ENCODE measurements at places on chromosomes 1 and 21.
A peak's percentile ranks its signal among the peaks of the same experiment; 100 is the strongest.

GRCh38 chr21:28669321-28669720 lies 323.4 kb downstream of the LTN1 start:
- no peak for DNase-seq

DNA sequence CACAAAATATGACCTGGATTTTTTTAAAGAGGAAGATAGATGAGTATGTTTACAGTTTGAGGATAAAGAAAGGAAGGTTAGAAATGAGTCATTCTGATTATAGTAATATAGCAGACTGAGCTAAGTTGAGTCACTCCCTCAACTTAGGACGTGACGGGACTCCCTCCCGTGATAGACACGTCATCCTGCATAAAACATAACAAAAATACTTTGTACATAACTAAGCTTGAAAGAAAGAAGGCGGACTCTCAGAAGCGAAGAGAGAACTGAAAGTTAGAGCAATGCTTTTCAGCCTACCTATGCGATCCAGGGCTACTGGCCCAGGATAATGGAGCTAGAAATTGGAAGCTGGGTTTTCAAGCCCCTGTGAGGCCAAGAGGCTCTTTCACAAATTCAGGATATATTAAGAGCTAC lies 53.0 kb upstream of the DESI2 start:
- peak; percentile 4 for DNase-seq

DNA sequence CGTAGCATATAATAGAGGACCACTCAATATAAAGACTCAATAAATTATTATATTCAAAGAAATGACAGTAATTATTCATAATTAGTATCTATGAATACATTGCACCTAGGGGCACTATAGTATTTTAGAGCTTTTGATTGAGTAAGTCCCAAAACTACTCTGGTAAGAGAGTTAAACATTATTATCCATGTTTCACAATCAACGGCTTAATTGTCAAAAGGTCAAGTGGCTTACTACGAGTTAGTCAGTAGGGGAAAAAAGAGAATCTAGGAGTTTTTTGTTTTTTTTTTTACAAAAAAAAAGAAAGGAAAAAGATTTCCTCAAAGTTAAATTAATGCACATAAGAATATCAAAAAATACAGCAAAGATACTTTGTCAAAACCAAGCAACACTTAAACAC lies 20.4 kb upstream of the LAMC1 start:
- DNase-seq = no peak

DNA sequence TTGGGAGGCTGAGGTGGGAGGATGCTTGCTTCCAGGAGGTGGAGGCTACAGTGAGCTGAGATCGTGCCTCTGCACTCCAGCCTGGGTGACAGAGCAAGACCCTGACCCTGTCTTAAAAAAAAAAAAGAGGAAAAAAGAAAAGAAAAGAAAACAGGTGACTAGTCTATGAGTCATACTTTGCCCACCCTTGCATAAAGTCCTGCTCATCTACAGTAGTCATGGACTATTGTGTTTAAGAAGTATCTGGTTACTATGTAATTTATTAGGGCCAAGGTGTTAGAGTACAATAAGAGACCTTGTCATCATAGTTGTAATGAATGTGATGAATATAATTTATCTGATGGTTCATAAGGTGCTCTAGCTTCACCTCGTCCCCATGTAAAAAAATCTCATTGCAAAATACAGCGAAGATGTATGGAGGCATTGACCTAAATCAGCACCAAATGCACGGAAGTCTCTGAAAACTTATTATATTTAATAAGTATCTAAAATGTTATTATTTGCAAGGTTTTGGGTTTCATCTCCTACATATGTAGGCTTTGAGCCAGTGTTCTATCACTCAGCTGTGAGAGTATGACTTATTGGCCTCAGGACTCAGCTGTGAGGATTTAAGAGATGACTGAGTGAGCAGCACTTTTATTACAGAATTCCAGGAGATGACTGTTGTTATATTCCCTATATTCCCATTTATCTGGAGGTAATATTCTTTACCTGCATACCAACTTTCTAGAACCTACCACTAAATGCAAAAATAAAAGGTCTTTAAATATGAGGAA lies 19.9 kb upstream of the KCNJ6 start:
- no peak for DNase-seq

DNA sequence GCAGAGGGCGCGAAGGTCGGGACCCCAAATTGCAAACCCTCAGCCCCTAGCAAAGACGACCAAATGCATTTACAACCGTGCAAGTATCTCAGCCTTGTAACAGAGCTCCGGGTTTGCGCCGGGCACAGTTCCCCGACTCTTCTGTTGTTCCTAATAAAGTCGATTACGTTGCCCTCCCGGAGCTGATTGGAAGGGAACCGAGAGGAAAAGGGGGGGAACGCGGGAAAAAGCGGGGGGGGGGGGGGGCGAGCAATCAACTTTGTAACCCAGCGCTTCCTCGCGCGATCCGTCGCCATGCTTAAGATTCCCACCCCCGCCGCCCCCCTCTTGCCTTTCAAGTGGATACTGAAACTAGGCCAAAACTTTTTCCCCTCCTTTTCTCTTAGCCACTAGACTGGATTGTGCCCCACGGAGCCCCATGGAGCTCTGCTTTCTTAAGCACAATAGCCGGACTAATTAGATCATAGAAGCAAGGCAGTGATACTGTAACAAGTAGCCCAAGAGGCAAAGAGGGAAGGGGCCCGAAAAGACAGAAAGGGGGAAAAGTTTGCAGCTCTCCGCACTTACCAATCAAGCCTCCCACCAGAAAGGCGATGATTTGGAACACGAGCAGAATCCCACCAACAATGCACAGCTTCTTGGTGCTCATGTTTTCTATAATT lies 565 bp downstream of the WLS start:
- DNase-seq = no peak

DNA sequence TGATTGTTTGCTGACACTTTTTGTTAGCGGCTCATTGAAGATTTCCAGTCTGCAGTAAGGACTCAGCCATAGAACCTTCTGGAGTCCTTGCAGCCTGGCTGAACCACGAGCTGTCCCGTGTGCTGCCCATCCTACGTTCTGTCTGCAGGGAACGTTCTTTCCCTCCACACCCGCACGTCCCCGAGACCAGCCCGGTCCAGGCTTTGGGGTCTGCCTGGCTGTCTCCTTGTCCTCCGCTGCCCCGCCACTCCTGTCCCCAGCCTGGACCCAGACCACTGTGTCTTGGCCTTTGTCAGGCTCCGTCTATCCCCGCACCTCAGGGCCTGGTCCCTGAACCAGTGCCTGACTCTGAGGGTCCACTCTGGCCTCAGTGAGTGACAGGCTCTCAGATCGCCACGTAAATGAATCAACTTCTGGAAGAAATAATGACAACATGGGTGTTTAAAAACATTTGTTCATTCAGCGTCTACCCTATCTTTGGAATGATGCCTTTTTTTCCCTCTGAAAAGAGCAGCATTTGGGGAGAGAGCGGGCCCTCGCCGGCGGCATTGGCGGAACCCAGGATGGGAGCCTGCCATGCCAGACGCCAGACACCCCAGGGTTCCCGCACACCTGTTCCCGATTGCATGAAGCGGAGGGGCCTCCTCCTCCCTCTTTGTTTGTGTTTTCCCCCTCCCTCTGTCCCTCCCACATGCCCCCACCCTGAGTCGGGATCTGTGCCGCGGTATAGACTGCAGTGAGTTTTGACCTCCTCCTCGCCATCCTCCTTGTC lies 43.9 kb upstream of the C1orf174 start:
- DNase-seq = no peak

DNA sequence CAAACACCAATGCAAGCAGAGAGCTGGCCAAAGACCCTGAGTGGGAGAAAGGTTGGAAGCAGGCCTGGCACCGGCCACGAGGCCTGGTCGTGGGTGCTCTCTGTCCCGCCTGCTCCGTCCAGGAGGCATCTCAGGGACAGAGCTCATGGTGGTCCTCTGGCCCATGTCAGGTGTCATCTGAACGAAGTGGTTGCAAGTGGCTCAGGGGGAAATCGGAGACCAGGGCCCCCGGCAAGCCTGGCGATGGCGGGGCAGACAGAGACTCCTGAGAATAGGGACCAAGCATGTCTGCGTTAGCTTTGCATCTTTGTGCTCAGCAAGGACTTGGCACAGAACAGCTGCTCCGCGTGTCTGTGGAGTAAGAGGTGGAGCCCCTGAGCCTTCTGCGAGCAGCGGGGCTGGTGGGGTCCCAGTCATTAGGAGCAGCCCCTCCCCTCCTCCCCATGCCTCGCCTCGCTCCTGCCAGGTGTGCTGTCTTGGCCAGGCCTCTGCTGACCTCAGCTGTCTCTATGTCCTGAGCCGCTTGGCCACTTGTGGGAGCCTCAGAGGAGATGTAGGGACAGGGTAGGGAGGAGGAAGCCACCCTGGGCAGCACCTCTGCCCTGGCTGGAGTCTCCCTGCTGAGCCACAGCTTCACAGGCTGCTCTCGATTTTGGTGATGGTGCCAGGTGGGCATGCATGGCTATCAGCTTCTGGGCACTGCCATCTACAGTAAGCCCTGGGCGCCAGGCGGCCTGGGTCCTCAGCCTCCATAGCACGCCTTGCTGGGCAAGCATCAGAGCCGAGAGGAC lies 362.9 kb upstream of the VAMP3 start:
- DNase-seq = no peak

DNA sequence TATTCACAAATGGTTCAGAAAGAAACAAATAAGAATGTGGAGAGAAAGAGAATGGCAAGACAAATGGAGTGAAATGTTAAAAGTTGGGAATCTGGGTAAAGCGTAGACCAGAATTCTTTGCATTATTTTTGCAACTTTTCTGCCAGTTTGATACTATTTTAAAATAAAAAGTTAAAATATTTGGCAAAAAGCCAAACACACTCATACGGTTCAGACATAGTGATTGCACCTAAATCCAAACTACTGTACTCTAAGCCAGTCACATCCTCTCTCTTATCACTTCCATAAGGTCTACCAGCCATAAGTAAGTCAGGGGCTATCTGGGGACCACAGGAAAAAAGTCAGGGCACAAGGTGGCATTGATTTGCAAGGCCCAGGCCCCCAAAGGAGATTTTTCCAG lies 14.4 kb downstream of the STUM start:
- no peak for DNase-seq

- DNase-seq = no peak
Measured at GRCh38 chr1:14888374-14888773, 265.2 kb upstream of the TMEM51 start.

- no peak for DNase-seq
Measured at GRCh38 chr21:42320791-42321190, 5.6 kb upstream of the TFF3 start.

- no peak for DNase-seq
Measured at GRCh38 chr1:221549815-221550214, 192.1 kb downstream of the DUSP10 start.

DNA sequence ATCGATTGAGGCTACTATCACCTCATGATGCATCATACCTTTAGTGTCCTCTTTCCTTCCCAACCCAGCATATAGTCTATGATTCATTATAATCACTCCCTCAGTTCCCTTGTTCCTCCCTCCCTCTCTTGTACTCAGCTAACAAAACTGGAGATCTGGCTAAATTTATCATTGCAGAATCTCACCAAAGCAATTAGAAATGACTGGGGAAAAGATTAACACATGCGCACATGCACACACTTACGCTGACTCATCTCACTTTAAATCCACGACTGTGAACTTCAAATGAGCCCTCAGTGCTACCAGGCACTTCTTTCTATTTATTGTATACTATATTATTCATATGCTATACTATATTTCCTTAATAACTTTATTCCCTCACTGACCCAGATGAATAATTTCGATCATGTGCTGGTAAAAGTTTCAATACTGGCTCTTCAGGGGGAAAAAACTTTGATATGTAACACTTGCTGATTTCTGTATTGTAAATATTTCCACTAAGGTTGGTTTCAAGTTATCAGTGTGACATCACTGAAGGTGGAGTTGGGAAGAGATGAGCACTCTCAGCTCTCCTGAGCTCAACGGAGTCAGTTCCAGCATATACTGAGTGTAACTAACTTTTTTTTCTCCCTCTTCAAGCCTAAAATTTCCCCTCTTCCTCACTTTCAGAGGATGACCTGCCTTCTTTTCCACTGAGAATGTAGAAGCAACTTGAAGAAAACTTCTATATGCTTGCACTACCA lies 613.7 kb upstream of the B3GALT2 start:
- DNase-seq = no peak

DNA sequence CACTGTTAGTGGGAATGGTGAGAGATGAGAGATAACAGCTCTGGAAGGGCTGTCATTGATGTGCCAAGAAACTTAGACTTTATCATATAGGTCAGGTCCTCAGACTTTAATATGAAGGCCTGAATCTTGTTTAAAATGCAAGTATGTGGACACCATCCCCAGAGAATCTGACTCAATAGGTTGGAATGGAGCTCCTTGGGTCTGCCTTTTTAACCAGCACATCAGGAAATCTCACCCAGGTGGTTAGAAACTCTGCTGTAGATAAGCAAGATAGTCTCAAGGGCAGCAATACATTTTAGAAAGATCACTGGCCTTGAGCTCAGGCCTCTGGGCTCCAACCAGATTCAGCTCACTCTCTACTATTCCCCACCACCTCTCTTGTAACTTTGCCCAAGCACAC lies 180.4 kb downstream of the SLC44A5 start:
- no peak for DNase-seq

GRCh38 chr1:36906555-36906954 lies 127.8 kb downstream of the GRIK3 start:
- no peak for DNase-seq

GRCh38 chr1:20469406-20470076 lies 16.5 kb downstream of the CAMK2N1 start:
- DNase-seq = no peak
